ENCODE measurements at places on chromosomes 5 and 9. TPM values are rescaled to one million over a fixed set of nuclear protein-coding genes. Genes with fewer than 3 reads are reported as not detected.

TMEM232 gene
- total RNA-seq: 4.6 TPM

ECSCR gene
- 12.6 TPM for total RNA-seq

VCAN gene
- total RNA-seq: 735 TPM

IRX2 gene
- total RNA-seq: 1.9 TPM

PCDHB11 gene
- 0.70 TPM for total RNA-seq

PCDHA1 gene
- not detected for total RNA-seq

SMIM27 gene
- 5.5 TPM for total RNA-seq

MARCHF11 gene
- total RNA-seq: not detected

HAND1 gene
- total RNA-seq: not detected

GPR21 gene
- total RNA-seq: 2.6 TPM

GKAP1 gene
- 0.35 TPM for total RNA-seq

TSPAN17 gene
- 24.7 TPM for total RNA-seq

GADD45G gene
- total RNA-seq: 0.08 TPM

F12 gene
- total RNA-seq: 0.90 TPM

ELAVL2 gene
- total RNA-seq: under 0.01 TPM
